ENCODE measurements at places on chromosomes 1 and 21.

DNA sequence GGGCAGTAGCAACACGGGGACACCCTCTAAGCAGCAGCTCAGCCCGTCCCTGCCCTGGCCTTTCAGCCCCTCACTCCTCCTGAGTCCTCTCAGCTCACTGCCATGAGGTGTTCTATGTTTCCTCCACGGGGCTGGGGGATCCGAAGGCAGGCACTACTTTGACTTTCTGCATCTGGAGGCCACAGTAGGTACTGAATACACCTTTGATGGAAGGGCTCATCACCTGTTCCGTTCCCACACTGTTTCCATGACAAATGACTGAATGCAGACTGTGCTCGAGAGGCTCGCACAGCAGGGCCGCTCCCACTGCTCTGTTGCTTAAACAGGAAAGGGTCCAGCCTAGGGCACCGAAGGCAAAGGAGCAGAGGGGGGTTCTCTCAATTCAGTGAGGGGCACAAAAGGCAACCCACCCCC lies 77.6 kb upstream of the DNAH14 start:
- no peak for DNase-seq

DNA sequence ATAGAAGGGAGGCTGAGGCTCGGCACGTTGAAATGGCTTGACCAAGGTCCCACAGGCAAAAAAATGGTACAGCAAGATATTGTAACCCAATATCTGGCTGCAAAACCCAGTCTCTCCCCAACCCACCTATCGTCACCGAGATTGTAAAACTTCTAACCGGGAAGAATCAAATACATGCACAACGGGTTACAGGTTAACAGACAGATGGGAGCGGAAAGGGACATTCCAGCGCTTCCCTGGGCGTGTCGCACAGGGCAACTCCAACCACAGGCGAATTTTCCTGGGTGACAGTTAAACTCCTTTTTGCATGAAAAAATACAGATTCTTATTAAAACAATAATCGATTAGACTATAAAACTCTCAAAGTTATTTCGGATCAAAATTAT lies 31.8 kb upstream of the JUN start:
- no peak for DNase-seq

- no peak for DNase-seq
Observed at GRCh38 chr1:1395166-1395565, 4.0 kb downstream of the CCNL2 start.

- DNase-seq: no peak
Observed at GRCh38 chr1:64875606-64876005, 90.7 kb downstream of the JAK1 start.

DNA sequence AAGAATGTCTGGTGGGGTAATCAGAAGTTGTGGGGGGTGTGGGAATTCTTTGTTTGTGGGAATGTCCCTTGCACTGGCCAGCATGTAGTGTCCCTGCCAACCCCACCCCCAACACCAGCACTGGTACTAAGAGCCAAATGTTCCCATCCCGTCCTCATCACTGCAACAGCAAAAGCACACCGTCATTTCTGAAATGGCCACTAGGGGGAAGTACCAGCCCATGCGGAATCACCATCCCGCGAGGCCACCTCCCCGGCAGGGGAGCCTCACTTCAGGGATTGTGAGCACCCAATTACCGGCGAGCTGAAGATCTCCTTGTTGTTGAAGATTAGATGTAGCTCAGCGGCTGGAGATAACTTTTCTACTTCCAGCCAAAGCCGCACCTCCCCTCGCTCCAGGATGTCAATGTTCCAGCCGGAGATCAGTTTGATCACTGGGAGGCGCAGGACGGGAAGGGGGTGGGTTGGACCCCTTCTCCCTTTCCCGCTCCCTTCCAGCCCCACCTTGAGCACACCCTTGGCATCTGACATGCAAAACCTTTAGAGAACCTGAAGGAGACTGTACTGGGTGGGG lies 41.0 kb downstream of the MYOM3 start:
- peak; percentile 91 for DNase-seq

GRCh38 chr1:233598891-233599541 lies 14.9 kb upstream of the KCNK1 start:
- no peak for DNase-seq

DNA sequence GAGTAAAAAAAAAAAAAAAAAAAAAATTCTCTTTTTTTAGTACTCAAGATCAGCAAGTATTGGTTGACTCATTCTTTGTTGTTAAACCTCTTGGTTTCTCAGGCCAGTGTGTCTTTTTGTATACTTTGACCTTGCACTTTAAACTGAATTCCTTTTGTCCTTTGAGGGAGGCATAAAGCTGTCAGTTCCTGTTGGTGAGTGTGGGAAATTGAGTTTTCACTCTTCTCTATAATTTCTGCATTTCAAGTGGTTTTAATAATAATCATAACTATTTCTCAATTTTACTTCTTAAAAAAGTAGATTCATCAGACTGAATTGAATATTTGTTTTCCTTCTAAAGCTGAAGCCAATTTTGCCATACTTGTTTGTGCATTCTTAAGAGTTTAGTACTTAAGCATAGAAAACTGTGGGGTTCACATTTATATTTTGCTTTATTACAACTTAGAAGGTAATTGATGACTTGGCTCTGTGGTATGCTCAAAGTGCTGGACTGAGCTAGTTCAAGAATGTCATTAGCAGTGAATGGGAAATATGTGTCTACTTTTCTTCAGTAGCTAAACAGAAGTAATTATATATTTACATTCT lies 43.4 kb downstream of the ITSN1 start:
- DNase-seq: no peak

GRCh38 chr1:92188436-92189255 lies 29.1 kb upstream of the C1orf146 start:
- no peak for DNase-seq

- DNase-seq: no peak
Observed at GRCh38 chr1:185699874-185700273, 34.3 kb upstream of the HMCN1 start.

- peak; percentile 22 for DNase-seq
Observed at GRCh38 chr1:40595623-40596022, 64.2 kb downstream of the ZNF684 start.

DNA sequence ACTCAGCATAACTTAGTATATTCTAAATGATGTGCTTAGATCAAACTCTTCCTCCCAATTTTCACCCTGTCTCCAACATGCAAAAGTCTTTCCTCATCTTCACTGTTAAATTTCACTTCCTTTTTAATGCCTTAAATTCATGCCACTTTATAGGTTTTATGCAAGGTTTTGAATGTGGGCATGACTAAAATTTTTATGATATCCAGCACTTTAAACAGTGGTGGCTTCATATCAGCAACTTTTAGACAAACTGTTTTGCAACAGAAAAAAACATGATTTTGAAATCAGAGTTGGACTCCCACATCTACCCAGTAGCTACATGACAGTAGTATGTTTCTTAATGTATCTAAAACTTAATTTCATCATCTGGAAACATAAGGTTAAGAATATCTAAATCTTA lies 84.7 kb upstream of the ZP4 start:
- DNase-seq: no peak

GRCh38 chr1:107782217-107782845 lies 182.6 kb downstream of the VAV3 start:
- peak; percentile 20 for DNase-seq

DNA sequence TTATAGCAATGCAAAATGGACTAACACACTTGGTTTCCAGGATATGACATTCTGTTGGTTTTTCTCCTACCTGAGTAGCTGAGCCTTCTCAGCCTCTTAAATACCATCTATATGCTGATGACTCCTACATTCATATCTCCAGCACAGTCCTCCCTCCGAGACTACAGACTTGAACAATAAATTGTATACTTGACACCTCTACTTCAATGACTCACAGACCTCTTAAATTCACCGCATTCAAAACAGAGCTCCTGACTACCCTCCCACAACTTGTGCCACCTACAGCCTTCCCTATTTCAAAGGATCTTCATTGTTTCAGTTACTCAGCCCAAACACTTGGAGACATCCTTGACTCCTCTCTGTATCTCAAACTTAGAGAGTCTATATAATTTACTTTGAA lies 66.8 kb upstream of the ASB17 start:
- DNase-seq: no peak

DNA sequence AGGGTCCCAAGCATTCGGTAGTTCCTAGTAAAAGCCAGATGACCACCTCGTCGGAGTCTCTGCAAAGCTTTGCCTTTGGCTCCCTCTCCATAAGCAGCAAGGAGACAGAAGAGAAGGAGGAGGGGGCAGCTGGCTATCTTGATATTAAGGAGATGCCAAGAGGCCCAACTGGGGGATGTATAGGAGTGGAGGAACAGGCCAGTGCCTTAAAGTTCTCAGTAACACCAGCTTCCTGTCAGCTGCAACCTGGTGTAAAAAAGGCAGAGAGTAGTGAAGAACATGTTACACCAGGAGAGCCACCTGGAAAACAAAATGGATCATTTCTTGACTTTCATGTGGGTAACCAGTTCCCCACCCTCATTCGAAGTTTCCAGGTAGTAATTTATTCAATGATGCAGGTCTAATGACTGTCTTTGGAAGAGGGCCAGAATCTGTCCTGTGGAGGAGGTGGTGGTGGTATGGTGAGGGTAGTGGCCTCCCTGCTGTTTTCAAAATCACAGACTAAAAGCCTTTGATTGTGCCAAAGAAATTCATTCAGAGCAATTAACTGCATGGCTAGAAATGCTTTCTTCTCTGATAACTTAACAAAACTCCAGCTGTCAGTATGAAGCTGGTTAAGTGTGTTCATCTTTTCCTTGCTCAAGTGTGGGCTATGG lies 27.3 kb downstream of the TMEM200B start:
- no peak for DNase-seq

DNA sequence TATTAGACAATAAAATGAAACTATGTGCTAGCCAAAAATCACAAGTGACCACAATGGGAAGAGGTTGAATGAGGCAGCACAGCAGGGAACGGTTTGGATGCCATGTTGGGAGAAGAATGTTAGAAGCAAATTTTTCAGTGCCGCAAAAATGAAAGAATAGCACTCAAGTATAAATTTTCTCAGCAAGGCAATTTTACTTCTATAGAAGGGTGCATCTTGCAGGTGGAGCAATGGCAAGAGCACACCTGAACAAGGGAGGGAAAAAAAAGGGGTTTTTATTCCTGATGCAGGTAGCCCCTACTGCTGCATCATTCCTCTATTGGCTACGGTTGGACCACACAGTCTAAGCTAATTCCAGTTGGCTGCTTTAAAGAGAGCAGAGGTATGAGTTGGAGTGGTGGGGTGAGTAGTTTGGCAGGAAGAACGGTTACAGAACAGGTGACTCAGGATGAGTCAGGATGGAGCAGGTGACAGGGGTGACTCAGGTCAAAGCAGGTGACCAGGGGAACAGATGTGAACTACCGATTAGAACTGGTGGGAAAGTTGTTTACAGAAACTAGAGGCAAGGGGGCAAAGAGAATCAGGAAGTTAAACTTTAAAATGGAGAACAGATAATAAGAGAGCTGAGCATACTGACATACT lies 301.1 kb upstream of the NRIP1 start:
- no peak for DNase-seq

DNA sequence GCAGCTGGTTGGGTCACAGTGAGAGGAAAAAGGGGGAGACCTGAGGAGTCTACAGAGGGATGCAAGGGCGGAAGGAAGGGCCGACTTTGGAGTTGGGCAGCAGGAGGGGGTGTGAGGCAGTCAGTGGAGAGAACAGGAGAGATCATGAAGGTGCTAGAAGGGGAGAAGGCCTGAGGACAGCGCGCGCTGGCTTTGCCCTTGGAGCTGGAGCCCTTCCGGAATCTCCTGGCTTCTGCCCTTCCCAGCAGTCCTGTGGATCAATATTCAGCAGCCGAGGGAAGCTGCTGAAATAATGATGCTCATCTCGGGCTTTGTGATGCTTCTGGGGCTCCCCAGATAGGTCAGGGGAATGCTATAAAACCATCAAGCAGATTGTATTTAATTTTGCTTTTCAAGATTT lies 26.7 kb downstream of the SLC37A1 start:
- DNase-seq: no peak

GRCh38 chr1:27391511-27392095 lies 819 bp upstream of the GPR3 start:
- peak; percentile 39 for DNase-seq

DNA sequence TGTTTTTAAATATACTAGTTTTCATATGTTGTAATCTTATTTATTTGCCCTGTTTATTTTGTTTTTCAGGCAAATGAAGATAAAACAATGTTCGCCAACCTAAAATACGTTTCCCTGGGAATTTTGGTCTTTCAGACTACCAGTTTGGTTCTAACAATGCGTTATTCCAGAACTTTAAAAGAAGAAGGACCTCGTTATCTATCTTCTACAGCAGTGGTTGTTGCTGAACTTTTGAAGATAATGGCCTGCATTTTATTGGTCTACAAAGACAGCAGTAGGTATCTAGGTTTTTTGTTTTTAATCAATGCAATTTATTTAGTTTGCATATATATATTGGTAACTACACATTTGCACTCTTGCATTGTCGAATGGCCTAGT lies 23.7 kb downstream of the SLC35A3 start:
- no peak for DNase-seq

- DNase-seq: no peak
Observed at GRCh38 chr1:13549521-13549920, 34.1 kb upstream of the PDPN start.

GRCh38 chr1:43388613-43389012 lies 987 bp downstream of the MED8 start:
- DNase-seq: peak; percentile 27

DNA sequence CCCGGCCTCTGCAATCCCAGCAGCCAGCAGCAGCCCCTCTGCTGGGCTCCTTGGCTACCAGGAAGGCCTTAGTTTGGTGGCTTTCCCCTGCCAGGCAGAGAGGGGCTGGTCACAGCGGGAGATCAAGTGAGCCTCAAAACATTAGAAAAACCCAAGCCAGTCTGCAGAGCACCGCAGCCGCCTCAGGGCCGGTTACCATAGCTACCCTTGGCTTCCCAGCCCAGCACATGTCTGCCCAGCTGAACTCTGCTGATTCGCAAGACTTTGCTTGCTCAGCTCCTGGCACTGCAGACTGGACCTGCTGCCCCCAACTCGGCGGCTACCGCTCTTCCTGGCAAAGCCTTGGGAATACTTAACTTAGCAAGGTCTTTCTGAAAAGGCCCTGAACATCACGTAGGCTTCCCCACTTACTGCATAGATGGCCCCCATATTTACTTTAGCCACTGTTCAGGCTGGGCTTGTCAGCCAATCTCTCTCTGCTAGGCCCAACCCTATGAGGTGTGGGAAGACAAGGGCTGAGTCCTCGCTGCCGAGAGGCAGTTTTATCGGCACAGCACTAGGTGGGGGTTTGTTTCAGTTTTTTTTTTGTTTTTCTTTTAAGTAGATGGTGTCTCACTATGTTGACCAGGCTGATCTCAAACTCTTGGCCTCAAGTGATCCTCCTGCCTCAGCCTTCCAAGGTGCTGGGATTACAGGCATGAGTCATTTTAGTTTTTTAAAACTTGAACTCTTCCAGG lies 28.6 kb upstream of the PLEKHG5 start:
- DNase-seq: peak; percentile 51

DNA sequence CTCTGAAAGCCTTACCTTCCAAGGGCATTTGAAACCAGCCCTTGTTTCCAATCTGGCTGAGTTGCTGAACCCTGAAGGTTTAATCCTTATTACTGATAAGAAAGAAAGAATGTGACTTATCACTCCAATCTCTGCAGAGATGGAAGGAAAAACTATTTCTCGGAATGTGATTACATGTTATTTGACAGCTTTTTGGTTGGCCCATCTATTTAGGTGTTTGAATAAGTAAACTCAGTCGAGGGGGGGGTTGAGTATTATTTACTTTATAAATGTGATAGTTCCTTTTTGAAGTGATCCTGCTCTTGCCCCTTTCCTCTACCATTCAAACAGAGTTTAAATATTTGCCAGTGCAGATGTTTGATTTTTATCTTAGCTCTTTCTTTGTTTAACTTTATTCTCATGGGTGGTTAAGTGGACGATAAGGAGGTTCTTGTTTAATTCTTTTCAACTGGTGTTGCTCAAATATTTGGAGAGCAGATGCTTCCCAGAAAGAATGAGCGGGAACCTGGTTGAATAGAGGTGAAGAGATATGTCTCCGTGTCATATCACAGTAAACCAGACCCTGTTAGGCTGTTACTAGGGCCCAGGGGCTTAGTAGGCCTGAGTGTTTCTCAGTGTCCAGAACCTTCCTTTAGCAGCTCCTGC lies 126.1 kb downstream of the CACHD1 start:
- no peak for DNase-seq
